ENCODE measurements at places on chromosomes 3 and 15.

- no peak for DNase-seq
Measured at GRCh38 chr3:77967621-77968020, 927.7 kb downstream of the ROBO2 start.

GRCh38 chr3:191070201-191070600, 128.8 kb upstream of the OSTN start:
- no peak for DNase-seq

DNA sequence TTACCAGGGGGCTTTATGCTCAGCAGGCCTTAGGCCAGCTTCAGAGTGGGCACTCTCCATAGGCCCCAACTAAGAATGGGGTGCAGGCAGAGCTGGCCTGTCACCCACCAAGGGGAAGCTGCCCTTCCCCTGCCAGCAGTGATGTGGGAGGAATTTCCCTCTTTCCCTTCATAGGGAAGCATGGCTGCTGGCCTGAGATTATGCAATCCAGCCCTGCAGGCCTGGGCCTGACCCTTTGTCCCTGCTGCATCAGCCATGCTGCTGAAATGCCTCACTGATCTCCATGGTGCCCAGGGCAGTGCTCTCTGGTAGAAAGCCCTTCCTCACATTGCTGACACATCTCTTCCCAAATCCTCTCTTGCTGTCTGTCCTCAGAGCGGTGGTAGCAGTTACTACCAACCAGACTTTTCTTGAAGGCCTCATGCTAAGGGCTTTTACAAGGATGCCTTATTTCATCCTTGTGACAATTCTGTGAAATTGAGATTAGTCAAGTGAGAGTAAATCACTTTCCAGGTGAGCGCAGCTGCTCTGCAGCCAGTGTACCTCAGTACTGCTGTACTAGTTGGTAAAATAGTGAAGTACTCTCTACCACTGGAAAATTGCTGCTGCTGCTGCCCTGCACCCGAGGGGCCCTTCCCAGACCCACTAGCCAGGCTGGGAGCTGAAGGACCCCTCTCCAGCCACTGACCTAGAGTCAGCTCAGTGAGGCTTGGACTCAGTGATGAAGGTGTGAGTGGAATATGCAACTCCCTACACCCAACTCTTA, 33.8 kb downstream of the MRAS start:
- no peak for DNase-seq

- no peak for DNase-seq
Measured at GRCh38 chr3:106332884-106333283, 464.1 kb upstream of the CBLB start.

- DNase-seq = peak; percentile 6
Measured at GRCh38 chr3:52330194-52330805, 14.2 kb downstream of the DNAH1 start.

DNA sequence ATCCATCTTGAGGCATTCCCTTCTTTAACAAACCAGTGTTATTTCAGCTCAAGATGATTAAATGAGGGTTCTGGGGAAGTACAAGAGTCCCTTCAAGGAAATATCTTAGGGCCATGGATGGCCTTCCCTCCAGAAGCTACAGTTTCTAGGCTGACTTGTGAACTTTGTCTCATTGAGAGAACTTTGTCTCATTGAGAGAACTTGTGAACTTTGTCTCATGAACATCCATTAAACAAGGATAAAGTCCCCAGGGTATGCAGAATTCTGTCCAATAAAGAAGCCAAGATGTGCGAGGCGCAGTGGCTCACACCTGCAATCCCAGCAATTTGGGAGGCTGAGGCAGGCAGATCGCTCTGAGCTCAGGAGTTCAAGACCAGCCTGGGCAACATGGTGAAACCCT, 341.5 kb downstream of the THSD4 start:
- DNase-seq = no peak

GRCh38 chr3:113551820-113552219, 19.5 kb downstream of the SIDT1 start:
- no peak for DNase-seq
